ENCODE measurements at places on chromosomes 2 and 18.
A peak's percentile ranks its signal among the peaks of the same experiment; 100 is the strongest.

DNA sequence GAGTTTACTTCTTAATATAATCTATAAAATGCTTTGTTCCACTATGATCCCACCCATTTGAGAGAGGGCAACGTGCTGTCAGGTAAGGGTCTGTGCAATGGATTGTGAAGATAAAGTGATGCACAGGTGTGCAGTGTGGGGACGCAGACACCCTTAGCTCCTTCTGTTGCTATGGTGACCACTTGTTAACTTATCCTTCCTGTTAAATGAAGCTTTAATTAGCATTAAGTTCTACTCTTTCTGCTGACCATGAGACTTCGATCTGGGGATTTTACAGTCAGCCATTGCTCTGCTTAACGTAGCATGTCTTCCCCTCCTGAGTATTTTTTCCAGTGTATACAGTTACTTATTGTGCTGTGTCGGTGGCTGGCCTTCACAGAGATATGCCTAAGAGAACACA lies 23.1 kb upstream of the ALKAL2 start:
- no peak for DNase-seq

DNA sequence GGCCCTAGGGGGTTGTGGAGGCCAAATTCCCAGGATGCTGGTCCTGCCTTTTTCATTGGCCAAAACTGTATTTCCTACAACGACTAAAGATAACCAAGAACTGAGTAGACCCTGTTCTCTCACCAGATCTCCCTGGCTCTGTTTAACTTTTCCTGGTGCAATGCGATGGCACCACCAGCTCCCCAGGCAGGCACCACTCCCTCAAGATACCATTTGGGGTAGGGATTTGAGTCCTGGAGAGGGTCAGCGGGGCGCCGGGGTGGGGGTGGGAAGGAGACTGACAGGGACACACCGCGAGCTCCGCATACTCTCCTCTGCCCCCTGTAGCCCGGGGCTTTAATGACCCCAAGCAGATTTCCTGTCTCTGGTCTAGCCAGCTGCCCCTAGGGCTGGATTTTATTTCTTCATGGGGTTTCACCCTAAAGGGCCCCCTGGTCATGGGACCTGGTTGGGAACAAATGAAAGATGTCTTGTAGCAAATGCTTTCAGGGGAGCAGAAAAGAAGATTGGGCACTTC lies 7.3 kb downstream of the SIX2 start:
- no peak for DNase-seq

GRCh38 chr2:10256515-10257031 lies 46.1 kb upstream of the HPCAL1 start:
- DNase-seq, result no peak

DNA sequence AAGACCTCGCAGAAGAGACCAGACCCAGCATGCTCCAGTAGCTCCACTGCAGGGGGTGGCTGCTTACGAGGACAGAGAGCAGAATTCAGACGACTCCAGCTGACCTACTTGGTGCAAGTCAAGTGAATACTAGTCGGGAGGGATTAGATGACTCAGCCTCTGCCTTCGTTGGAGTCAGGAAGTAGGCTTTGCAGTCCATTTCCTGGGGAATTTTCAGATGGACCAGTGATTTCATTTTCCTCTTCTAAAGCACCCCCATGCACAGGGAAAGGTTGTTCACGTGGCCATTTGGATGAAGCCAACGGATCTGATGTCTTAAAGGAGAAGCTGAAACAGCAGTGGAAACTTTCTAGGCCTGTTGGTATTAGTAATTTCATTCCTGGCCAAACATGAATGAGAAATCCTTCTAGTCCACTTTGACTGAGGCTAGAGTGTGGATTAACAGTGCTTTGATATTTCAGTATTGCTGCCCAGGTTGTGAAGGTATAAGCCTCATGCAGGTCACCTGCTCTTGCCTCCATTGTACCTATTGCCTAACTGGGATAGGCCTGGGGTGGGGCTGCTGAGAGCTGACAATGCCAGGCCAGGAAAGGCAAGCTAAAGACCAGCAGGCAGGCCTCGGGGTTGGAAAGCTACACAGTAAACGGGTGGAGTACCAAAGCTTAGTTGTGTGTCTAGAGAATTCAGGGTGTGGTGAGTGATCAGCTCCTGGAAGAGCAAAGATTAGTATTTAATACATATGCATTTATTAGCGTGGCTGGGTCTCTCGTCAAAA lies 117.6 kb upstream of the FOSL2 start:
- DNase-seq, result peak; percentile 97

- DNase-seq, result no peak
Observed at GRCh38 chr2:148957023-148957422, 81.5 kb upstream of the LYPD6B start.

Measured in A673 (cell line).